Type B pancreatic cell (in vitro differentiated cells): ENCODE measurements at places on chromosomes 16 and 17. TPM values are rescaled to one million over a fixed set of nuclear protein-coding genes. Genes with fewer than 3 reads are reported as not detected.

GRCh38 chr16:8722025-8722348 is 47.6 kb downstream of the ABAT start:
- DNase-seq: no peak

- no peak for DNase-seq
These were observed 102.6 kb upstream of the HS3ST3A1 start for GRCh38 chr17:13704333-13704732.

DNA sequence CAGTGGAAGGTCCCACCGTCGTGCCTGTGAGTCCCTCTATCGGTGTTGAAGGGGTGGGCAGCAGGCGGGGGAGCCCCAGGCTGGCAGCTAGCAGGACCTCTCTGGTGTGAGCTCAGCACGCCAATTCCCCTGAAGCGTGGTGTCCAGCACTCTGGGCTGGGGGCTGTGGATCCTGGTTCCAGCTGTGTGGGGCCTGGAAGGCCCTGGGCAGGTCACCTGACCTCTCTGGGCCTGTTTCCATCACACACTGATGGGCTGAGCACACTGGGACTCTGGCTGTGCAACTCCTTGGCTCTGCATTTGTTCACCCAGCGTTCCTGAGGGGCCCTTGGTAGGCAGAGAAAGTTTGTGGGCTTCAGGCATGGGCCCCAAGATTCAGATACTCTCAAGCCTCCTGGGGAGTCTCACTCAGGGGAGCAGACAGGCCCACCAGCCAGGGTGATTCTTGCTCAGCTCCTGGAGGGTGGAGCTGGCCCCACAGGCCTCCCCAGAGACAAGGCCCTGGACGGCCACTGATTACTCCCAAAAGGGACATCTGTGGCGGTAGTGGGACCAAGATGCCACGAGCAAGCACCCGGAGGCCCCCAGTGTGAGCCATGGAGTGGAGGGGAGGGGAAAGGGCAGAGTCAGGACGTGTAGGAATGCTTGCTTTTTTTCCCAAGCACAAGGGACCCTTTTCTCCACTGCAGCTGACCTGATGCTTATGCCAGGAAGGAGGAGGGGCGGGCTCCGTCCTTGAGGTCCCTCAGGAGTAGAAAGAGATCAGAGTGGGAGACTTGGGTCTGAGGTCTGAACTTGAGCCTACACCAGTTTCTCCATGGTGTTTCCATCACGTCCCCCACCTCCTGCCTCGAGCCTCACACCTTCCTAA is 8.5 kb downstream of the SCGB1C2 start:
- peak; percentile 60 for DNase-seq

DNA sequence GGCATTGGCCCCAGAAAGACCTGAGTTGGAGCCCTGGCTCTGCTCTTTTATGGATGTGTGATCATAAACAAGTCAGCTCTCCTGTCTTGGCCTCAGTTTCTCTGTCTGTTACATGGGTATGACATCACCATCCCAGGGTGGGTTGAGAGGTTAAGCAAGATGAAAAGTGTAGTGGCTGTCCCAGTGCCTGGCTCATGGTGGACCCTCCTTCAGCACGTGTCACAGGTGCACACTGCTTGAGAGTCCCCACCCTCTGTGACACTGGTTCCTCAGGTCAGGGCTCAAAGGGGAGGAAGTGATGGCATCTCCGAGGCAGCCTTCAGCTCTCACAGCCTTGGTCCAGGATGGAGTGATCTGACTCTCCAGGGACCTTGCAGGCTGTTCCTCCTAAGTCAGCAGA is 218.4 kb downstream of the HAPSTR1 start:
- DNase-seq: no peak

DNA sequence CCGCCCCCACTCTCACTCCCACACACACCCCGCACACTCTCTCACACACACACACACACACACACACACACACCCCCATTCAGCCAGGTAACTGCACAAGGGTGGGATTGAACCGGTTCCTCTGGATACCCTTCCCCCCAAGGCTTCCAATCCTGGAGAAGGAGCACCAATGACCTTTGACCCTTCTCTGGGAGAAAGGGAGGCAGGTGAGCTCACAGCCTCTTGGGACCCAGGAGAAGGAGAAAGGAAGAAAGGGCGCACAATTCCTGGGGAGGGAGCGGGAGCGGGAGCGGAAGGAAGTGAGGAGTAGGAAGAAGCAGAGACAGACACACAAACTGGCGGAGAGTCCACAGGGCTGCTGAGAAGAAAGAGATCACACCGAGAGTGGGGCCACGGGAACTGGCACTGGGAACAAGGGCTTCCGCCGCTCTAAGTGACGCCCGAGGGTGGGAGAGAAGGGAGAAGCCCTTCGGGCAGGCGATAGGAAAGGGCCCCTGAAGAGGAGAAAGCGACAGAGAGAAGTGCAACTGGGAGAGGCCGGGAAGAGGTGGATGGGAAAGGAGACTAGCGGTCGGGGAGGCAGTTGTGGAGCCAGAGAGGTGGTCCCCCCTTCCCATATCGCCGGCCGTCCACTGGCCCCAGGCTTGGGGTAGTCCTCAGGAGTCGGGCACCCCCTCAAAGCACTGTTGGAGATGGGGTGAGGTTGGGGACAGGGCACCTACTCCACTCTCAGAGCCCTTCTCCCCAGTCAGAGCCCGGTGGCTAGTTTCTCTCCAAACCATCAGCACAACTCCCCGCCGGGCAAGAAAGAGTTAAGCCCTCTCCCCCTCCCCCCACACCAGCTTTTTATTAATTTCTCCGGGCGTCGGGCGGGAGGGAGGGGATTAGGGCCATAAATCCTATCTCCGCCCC is 1.3 kb downstream of the SAMD14 start:
- no peak for DNase-seq

DNA sequence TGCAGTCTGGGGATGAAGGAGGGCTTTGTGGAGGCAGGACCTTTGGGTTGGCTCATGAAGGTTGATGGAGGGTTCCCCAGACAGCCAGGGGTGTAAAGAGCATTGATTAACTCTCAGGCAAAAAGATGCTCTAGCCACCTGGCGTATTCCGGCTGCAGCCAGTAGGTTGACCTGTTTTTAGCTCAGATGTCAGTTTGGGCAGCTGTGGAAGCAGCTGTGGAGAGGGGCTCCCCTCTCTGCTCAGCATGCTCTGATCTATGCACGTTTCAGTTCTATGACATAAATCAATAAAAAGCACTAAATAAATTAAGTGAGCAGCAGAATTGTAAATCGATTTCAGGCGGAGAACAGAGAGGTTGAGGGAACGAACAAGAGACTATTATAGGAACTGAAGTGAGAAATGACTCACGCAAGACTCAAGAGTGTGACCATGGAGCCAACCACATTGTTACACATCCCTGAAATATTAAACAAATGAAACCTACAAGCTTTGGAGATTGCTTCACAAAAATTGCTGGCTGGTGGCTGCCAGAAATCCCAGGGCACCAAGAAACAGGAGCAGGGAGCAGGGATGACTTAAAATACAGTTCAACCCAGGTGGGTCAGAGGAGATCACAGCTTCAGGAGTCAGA is 111.9 kb downstream of the GSG1L start:
- DNase-seq: no peak

DNA sequence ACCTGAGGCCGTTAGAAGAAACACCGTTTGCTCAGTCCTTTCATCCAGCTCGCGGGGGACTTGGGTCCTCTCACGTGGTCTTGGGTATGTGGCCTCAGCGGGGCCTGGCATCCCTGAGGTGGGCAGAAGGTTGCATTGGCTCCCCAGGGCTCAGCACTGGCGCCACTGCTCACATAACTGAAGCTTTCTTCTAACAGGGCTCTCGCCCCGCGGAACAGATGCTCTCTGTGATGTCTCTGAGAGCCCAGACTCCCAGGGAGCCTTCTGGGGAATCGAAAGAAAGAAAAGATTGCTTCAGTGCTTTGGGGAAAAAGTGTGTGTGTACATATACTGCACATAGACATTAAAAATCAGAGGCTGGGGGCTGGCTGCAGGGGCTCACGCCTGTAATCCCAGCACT is 10.1 kb downstream of the MGRN1 start:
- DNase-seq: no peak

DNA sequence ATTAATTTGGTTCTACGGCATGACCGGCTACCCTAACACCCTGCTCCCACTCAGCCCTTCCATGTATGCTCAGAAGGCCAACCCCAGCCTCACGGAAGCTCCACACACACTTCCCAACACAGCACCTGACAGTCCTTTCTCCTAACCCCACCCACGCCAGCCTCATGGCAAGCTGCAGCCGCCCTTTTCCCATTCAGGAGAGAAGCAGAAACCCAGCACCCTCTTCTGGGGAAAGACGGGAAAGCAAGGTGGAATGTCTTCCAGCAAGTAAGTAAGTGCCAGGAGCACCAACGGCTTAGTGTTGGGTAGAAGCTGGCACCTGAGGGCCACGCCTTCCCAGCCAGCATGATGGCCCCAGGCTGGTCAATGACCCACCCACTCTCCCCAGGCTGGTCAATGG is 32.1 kb downstream of the ABR start:
- DNase-seq: no peak

GRCh38 chr16:23501291-23501690 is 9.0 kb downstream of the GGA2 start:
- DNase-seq: no peak

DNA sequence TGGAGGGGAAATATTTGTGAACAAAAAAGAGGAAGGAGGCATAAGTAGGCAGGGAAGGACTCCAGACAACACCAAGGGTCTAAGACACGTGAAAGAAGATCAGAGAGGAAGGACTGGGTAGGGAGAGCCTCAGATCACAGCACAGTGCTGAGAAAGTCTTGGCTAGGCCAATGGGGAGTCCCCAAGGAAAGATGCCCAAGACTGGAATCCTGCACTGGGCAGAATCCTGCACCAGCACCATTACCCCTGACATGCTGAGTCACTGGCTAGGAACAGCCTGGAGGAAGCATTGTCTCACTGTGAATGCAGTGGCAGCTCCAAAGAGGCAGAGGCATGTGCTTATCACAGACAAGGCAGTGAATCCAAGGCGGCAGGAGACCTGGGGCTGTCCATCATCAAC is 19.2 kb downstream of the CLEC19A start:
- DNase-seq: no peak

GRCh38 chr16:2963723-2964474 is at the start of gene KREMEN2:
TSS of gene KREMEN2 (plus strand) at chr16:2964275. CDS start at chr16:2964521, 246 bp downstream.
- no peak for DNase-seq

DNA sequence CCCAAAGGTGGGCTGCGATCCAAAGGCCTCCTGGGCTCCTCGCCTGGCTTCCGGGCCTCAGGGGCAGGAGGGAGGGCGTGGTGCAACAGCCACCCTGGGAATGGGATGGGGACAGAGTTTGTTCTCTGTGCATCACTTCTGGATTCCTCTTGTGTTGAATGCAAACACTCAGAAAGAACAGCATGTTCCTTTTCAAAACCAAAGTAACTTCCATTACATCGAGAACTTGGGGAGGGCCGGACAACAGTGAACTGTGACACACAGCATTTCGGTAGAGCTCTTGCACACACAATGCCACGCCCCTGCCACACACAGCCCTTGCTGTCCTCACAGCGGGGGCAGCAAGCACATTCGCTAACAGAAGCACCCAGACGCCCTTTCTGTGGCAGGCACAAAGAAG is 36.1 kb upstream of the FASN start:
- no peak for DNase-seq

- DNase-seq: no peak
These were observed 209.4 kb upstream of the CIBAR2 start for GRCh38 chr16:85321509-85322271.

GRCh38 chr17:68621065-68621464 is 19.9 kb upstream of the FAM20A start:
- DNase-seq: no peak

DNA sequence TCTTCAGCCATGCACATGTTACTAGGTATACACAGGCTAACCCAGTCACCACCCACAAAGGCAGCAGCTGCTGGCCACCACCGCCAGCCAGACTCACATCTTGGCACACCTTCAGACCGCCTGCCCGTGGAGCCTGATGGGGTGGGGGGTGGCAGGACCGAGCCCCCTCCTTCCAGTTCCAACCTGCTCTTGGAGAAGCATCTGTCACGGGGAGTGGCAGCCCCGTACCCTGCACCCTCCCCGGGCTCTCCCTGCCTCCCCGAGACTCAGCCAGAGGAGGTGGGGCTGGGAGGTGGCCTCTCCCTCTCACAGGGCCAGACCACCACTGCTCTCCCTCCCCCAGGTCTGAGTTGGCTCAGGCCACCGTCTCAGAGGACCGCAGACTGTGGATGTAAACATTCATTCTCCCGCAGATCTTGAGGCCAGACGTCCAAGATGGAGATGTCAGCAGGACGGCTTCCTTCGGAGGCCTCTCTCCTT is 11.3 kb upstream of the RBFOX3 start:
- DNase-seq: peak; percentile 47

DNA sequence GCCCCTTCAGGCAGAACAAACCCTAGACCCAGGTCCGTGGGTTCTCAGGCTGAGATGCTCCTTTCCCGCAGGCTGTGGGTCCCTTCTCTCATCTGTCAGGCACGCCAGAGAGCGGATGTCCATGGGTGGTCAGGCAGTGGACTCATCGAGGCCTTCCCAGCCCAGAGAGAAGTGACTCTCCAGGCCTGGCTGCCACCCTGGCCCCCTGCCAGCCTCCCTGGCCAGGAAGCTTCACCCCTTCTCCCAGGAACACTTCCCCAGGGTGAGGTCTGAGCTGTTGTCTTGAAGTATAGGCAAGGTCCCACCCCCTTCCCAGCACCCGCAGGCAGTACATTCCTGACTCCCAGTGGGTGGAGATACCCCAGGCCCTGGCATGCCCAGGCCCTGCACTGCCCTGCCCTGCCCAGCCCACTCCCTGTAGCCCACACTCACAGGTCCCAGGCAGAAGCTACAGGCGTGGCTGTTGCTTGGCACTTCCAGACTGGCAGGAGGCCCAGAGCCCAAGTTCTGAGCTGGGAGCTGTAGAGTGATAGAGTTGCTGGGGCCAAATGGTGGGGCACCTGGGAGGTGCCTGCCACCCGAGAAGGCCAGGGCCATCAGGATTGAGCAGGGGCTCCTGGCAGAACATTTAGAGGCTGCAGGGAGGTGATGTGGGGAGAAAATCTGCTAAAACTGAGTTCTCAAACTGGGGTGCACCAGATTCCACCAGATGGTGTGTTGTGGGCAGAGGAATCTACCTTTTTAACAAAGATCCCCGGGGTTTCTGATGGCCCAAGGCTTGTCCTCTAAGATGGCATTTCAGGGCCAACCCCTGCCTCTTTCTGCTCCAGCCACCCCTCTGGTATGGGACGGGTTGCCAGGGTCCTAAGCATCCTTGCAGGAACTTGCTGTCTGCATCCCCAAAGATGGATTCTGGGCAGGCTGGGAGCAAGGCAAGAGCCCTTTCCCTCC is 6.7 kb downstream of the ITGA3 start:
- no peak for DNase-seq

DNA sequence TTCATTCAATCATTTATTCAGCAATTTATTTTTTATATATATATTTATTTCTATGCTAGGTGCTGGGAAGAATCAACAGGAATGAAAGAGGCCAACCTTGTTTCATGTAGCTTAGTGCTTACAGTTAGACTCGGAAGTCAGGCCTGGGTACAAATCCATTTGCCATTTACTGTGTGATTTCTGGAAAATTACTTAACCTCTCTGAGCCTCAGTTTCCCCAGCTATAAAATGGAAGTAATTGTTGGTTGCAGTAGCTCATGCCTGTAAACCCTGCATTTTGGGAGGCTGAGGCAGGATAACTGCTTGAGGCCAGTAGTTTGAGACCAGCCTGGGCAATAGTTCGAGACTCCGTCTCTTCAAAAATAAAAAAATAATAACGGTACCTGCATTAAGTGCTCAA is 27.2 kb upstream of the MLKL start:
- no peak for DNase-seq

- DNase-seq: no peak
These were observed 4.2 kb downstream of the SOCS1 start for GRCh38 chr16:11251525-11252481.

The KRT33B gene
- not detected in 2 replicates for total RNA-seq

The KRT15 gene
- total RNA-seq: 208 and 840 TPM in 2 replicates

The PIRT gene
- total RNA-seq: 0.34 and 0.38 TPM in 2 replicates

The ABCC12 gene
- total RNA-seq: 0.10 TPM in 1 of 2 replicates, not detected in the other

The SDK2 gene
- total RNA-seq: 4.6 and 47.3 TPM in 2 replicates

The FAM20A gene
- 11.5 and 24.8 TPM in 2 replicates for total RNA-seq

The SOX8 gene
- 1.4 and 6.7 TPM in 2 replicates for total RNA-seq
